ENCODE measurements at places on chromosomes 13 and 19.

- no peak for DNase-seq
Measured at GRCh38 chr13:111184458-111185401, 69.6 kb downstream of the ARHGEF7 start.

DNA sequence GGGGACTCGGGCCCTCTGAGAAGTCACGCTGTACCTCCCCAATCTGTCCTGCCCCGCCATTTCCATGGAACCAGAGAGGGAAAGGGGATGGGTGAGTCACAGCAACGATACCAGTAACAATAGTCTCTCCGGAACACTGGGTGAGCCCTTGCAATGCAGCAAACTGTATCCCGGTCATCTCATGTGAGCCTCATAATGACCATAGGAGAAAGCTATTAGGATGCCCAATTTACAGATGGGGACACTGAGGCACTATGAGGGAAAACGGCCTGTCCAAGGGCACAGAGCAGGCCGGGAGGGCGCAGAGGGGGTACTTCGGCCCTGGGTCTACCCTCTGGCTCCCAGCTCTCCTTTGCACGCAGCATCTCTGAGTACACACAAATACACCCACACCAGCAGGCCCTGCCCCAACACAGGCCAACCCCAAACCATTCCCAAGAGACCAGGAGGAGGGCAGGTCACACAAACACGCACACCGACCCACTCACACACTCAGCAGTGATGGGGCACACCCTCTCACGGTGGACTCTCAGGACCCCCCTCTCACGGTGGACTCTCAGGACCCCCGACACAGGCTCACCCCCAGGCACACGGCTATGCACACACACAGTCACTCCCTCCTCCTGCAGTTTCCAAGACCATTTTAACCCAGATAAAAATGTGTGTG lies 18.2 kb downstream of the LRRC4B start:
- DNase-seq: no peak

GRCh38 chr13:110442930-110443621 lies 118.4 kb downstream of the RAB20 start:
- DNase-seq: no peak

DNA sequence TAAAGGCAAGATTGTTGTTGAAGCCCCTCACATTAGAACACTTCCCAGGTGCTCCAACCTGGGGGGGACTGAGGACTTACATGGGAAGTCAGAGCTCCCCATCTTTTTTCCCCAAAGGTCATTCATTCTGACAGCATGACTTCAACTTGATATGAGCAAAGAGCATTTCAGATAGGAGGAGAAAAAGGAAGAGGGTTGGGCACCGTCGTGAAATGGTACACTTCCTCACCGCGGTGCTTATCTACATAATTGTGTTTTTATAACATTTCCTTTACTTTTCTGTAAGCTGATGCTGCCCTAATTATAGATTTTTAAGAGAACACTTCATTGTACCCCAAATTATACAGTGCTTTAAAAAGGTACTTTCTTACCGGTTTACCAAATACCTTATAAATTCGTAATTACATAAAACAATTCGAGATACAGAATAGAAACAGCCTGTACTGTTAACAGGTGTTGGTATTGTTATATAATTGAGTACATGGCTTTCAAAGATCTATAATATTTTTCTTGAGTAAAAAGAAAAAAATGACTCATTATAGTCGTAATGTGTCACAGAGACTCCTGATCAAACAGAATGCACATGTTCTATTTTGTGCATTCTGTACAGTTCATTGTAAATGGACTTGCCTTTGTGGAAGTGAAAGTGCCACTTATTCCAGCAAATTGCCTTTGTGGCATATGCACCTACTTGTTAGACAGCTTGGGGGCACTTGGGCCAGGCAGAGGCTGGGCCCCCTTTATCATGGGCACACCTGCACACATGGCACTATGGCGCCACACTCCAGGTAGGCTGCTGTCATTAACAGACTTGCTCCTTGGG lies 81.8 kb downstream of the GGACT start:
- no peak for DNase-seq

- no peak for DNase-seq
Measured at GRCh38 chr19:11141937-11142527, 13.6 kb downstream of the SPC24 start.

GRCh38 chr13:31982540-31982939 lies 49.0 kb upstream of the FRY start:
- no peak for DNase-seq

DNA sequence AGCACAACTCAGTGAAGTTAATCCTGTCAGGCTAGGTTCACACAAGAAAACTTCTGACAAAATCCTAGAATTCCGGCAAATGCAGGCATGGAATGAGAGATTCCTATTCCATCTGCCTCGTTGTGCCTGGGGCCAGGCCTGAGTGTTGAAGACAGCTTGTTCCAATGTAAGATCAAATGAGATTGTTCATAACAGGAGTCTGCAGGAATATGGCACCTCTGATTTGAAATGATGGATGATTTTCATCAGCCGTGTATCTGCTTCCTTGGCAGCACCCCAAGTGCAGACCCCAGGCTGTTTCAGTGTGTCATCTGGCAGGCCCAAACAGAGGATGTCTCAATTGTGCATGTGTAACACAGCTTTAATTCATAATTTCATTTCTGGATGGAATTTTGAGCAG lies 35.3 kb upstream of the SACS start:
- no peak for DNase-seq

DNA sequence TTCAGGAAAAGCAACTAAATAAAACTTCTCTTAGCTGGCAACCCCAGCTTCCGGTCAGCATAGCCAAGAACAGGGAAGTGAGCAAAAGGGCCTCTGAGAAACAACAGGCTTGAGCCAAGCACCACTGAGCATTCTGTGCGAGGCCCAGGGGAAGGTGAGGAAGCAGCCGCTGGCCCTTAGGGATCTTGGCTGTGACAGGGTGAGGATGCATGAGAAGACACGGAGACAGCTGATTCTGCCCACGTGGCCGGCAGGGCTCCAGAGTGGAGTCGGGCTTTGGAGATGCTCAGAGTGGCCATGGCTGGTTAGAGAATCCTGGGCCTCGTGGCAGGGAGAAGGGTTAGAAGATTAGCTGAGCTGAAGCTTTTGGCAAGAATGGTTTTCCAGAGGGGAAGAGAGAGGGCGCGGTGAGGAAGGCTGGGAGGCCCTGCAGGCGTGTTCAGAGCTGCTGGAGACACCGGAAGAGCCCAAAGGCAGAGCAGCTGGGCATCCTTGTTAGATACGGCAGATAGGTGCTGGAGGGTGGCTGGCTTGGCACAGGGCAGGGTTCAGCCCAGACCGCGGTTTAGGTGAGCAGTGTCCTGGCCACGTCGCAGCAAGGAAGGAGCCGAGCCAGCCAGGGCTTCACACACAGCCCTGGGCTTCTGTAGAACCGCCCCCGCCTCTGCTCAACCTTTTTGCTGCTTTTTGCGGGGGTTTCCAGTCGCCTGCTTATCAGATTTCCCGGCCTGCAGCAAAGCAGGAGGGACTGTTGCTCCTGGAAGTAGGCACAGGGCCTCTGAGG lies 17.3 kb downstream of the UPF1 start:
- no peak for DNase-seq

DNA sequence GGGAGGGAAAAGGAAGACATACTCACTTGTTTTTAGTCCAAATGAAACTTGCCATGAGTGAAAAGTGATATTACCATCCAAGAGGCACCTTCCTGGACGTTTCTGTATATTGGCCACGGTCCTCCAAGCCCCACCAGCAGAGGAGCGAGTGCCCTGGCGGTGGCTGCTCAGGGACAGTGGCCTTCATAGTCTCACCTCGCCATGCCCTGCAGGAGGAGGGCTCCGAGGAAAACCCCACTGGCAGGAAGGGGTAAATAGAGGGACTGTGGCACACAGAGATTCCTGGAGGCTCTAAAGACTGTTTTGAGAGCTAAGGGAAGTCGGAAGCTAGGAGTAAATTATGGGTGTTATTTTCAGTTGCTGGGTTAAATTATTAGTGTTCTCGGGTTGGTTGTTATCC lies 98.4 kb upstream of the UBL3 start:
- no peak for DNase-seq

Measured in activated naive CD8-positive, alpha-beta T cell treated with anti-CD3 and anti-CD28 coated beads, Interleukin-2, amount 50 U/mL, for 16 hours (primary cell).